ENCODE measurements at places on chromosomes 3 and 15.

DNA sequence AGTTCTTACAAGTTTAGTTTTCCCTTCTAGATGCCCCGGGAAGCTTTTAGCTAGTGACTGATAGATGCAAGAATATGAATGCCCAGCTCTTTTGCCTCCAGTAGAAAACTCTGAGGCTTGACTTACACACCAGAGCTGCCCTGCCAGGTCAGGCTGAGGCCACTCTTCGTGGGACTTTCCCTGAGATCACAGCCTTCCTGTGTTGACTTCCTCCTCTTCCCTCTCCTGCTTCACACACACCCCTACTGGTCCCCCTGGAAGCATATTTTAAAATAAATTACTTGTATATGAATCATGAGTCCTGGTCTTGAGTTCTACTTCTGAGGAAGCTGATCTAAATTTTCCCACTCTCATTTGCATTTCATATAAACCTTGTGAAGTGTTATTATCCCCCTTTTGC is 413.7 kb downstream of the PDCD6IP start:
- no peak for DNase-seq

- no peak for DNase-seq
These were observed 265.6 kb upstream of the UBE2E2 start for GRCh38 chr3:22937536-22937935.

DNA sequence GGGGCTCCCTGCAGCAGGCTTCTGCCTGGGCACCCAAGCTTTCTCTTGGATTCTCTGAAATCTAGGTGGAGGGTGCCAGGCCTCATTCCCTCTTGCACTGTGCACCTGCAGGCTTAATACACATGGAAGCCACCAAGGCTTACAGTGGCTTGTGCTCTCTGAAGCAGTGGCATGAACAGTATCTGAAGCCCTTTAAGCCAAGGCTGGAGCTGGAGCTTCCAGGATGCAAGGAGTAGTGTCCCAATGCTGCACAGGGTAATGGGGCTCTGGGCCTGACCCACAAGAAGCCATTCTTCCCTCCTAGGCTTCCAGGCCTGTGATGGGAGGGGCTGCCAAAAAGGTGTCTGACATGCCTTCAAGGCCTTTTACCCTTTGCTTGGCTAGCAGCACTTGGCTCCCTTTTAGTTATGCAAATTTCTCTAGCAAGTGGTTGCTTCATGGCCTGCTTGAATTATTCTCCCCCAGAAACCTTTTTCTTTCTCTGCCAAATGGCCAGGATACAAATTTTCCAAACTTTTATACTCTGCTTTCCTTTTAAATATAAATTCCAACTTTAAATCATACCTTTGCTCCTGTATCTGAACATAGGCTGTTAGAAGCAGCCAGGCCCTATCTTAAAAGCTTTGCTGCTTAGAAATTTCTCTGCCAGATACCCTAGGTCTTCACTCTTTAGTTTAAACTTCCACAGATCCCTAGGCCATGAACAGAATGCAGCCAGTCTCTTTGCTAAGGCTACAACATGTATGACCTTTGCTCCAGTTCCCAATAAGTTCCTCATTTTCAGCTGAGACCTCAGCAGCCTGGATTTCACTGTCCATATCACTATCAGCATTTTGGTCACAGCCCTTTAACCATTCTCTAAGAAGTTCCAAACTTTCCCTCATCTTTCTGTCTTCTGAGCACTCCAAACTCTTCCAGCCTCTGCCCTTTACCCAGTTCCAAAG is 201.1 kb upstream of the LRRFIP2 start:
- no peak for DNase-seq

GRCh38 chr3:67535006-67535405 is 119.4 kb downstream of the SUCLG2 start:
- DNase-seq: no peak

- DNase-seq: no peak
These were observed 21.8 kb downstream of the CRABP1 start for GRCh38 chr15:78361771-78362506.

GRCh38 chr15:100229181-100230163 is 112.3 kb downstream of the ADAMTS17 start:
- DNase-seq: no peak

Measured in T-helper 17 cell (primary cell).